ENCODE measurements at places on chromosomes 5 and 9. TPM values are rescaled to one million over a fixed set of nuclear protein-coding genes. Genes with fewer than 3 reads are reported as not detected.

- no peak for DNase-seq
These were observed 174.0 kb upstream of the DAB2 start for GRCh38 chr5:39598661-39599248.

PRSS3 gene
- total RNA-seq, result 61.2 TPM

AQP7 gene
- total RNA-seq, result 15.0 TPM

LIFR gene
- total RNA-seq, result 58.0 TPM

MARCOL gene
- not detected for total RNA-seq

All from mucosa of gallbladder (tissue), 1 donor.